ENCODE measurements at places on chromosomes 6 and 20. TPM values are rescaled to one million over a fixed set of nuclear protein-coding genes. Genes with fewer than 3 reads are reported as not detected.

- H3K4me1 ChIP-seq: peaks cover 3% of the 10 kb centered on the region
- H3K4me3 ChIP-seq: no peak overlapping the region
- no peak for DNase-seq
- H3K27ac ChIP-seq: no peak overlapping the region
- H3K36me3 ChIP-seq: peaks cover 8% of the 10 kb centered on the region
These were observed 187.7 kb downstream of the AIG1 start for GRCh38 chr6:143248359-143248758.

DNA sequence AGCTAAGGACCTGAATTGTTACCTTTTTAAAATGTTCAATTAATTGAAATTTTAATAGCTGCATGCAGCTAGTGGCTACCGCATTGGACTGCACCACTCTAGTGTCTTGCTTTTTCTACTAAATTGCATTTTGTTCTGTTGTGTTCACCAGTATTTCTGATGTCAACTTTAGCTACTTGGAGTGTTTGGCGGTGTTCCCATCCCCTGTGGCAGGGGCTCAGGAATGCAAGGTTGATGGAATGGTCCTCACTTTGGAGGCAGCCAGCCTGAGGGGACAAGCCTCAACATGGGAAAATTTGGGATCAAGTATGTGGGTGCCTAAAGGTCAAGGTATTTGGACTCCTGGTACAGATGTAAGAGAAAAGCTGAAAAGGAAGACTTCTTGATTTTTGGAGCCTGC lies 230.1 kb upstream of the PRND start:
- no peaks in the 10 kb centered on the region for H3K27me3 ChIP-seq
- H3K4me3 ChIP-seq: no peak overlapping the region
- no peaks in the 10 kb centered on the region for H3K36me3 ChIP-seq
- H3K4me1 ChIP-seq: no peaks in the 10 kb centered on the region
- no peak for DNase-seq

DNA sequence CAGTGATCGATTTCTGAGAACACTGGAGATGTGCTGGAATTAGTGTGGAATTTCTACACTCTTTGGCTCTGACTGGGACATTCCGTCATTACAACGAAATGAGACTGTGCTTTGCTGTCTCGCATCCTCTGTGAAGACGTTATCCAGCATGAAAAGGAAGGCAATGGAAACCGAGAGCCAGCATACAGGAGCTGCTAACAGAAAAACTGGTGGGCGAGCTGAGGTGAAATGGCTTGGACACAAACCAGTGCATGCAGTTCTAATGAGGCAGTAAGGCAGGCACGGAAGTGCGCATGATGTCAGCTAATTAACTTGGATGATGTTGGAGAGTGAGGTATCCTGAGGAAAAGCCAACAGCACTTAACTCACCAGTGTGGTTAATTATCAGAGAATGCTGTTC lies 202.8 kb upstream of the AGPAT4 start:
- no peak overlapping the region for H3K4me3 ChIP-seq
- DNase-seq: no peak
- H3K27ac ChIP-seq: peak overlapping the region; percentile 69
- no peaks in the 10 kb centered on the region for H3K27me3 ChIP-seq

GRCh38 chr6:26556263-26557070 lies 18.3 kb downstream of the HMGN4 start:
- H3K4me3 ChIP-seq: no peak overlapping the region
- peak; percentile 57 for DNase-seq
- H3K36me3 ChIP-seq: peaks cover 6% of the 10 kb centered on the region

DNA sequence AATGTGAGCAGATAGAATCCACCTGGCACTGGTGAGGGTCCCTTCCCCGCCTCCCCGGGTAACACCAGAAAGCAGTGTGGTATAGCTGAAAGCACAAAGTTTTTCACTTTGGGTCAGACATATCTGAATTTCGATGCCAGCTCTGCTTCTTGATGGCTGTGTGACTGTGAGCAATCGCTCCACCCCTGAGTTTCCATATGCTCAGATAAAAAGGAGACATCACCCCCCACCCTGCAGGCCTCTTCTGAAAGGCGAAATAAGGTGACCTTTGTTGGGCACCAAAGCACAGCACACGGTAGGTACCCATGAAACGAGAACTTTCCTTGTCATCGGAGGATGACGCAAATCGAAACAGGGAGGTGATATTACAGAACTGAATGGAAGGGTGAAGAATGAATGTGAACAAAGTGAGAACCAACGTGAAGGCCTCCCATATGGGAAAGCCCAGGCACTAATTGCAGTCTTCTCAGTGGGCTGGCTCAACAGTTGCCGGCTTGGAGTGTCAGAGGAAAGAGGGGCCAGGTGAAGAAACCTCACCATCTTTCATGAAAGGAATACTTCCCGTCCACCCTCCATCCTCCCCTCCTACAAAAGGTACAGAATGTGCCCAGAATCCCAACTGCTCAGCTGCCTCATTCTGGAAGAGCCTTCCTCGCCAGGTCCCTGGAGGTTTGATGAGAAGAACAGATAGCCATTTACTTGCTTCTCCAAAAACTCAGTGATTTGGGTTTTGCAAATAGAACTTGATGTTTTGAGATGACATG lies 61.8 kb downstream of the NFATC2 start:
- no peak overlapping the region for H3K4me3 ChIP-seq
- H3K27me3 ChIP-seq: no peaks in the 10 kb centered on the region
- H3K36me3 ChIP-seq: no peaks in the 10 kb centered on the region

DNA sequence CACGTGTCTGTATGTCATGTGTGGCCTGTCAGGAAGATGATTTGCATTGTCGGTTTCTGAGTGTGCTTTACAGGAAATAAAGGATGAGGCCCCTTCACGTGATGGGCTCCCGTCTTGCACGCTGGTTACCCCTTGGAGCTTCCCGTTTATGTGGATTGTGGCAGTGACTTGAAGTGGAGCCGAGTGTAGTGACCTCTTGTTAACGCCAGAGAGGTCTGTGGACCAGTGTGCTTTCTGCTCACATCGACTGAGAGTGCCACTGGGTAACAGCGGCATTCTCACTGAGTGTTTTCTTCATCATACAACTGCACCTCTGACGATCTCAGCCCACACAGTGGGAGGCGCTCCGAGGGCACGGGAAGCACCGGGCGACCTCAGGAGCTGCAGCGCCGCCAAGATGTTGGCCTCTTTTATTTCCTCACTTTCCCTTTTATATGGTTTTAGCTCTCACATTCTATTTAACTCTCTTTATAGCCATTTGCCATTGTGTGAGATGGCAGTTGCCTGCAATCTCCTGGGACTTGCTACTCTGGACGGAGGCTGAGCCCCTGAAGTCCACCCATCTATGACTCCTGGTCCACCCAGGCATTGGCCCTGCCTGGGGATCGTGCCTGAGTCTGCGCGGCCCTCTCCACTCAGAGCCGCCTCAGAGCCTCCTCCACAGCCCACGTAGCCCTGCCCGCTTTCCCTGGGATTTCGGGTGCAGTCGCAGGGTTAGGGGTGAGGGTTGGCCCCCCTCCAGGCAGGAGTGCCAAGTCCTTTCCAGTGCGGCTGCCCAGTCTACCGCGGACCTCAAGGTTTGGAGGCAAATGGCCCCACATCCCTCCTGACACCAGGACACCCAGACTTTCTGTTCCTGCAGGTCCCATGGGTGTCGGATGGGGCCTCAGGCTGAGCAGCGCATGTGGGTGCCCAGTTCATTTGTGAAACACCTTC lies 238.9 kb downstream of the ERMARD start:
- H3K27ac ChIP-seq: no peak overlapping the region
- peaks cover 9% of the 10 kb centered on the region for H3K4me1 ChIP-seq
- no peak for DNase-seq
- H3K36me3 ChIP-seq: no peaks in the 10 kb centered on the region

DNA sequence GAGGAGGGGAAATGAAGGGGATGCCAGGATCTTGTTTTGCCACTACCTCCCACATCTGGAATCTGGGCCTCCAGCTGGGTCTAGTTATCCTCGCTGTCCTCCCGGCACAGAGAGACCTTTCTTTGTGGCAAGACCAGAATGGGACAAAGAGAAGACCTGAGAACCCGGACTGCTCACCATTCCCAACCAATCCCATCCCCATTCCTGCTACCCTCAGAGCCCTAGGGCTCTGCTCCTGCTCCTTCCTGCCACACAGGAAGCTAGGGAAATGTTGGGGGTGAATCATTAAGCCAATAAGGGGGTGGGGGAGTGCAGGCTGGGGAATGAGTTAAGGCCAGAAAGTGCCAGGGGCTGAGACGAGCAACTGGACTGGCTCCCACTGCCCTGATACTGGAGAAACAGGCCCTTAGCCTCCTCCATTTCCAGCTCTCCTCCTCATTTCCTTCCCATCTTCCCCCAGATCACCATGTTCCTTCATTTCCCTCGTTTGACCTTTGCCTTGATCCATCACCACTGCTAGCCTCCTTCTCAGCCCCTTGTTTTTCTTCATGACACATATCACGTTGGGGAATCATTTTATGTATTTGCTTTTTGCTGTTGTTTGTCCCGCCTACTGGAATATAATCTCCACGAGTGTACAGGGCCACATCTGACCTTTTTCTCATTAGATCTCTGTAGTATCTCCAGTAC lies 4.6 kb upstream of the IER3 start:
- H3K36me3 ChIP-seq: no peaks in the 10 kb centered on the region
- H3K27me3 ChIP-seq: peaks cover 5% of the 10 kb centered on the region

- H3K36me3 ChIP-seq: no peaks in the 10 kb centered on the region
- no peaks in the 10 kb centered on the region for H3K27me3 ChIP-seq
- no peak overlapping the region for H3K27ac ChIP-seq
- DNase-seq: no peak
These were observed 52.6 kb downstream of the SPTLC3 start for GRCh38 chr20:13061381-13061780.

GRCh38 chr6:14499309-14499708 lies 381.7 kb downstream of the CD83 start:
- H3K27me3 ChIP-seq: no peaks in the 10 kb centered on the region
- peaks cover 37% of the 10 kb centered on the region for H3K4me1 ChIP-seq
- no peak overlapping the region for H3K27ac ChIP-seq
- peaks cover 5% of the 10 kb centered on the region for H3K36me3 ChIP-seq

- peak overlapping the region; percentile 37 for H3K27ac ChIP-seq
- H3K4me1 ChIP-seq: peaks cover 12% of the 10 kb centered on the region
- peak; percentile 3 for DNase-seq
- no peak overlapping the region for H3K4me3 ChIP-seq
These were observed 89.4 kb downstream of the RTN4IP1 start for GRCh38 chr6:106539936-106540335.

DNA sequence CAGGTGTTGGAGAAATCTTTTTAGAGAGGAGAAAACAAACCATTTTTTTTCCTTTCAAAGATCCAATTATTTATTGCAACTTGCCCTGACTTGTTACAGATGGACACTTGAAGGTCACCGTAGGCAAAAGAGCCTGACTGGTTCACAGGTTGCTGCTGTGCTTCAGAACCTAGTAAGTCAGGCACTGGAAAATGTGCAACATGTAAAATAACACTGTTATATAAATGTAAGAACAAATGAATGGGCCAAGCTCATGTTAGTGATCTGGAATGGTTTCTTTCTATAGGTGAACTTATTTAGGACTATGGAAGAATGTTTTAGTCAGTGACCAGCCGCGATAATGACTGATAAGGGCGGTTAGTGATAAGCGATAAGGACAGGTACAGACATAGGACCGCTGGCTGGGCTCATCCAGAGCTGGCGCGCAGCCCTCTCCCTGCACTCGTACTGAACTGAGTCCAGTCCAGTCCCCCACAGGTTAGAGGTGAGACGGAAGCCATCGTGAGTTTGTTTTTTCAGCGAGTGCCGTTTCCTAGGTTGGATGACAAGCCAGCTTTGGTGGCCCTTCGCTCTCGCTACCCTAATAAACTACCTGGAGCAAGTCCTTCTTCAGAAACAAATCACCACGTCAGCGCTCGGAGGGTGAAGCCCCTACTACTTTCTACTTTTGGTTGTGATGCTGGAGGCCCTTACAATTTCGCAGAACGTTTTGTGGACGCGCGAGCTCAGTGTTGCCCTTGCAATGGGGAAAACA lies 94.4 kb upstream of the PRDM1 start:
- peaks cover 99% of the 10 kb centered on the region for H3K27me3 ChIP-seq
- peak overlapping the region; percentile 75 for H3K4me3 ChIP-seq
- DNase-seq: no peak
- H3K4me1 ChIP-seq: peaks cover 27% of the 10 kb centered on the region
- no peak overlapping the region for H3K27ac ChIP-seq
- H3K36me3 ChIP-seq: no peaks in the 10 kb centered on the region

- no peak overlapping the region for H3K27ac ChIP-seq
- peaks cover 3% of the 10 kb centered on the region for H3K36me3 ChIP-seq
- peaks cover 18% of the 10 kb centered on the region for H3K4me1 ChIP-seq
These were observed 352.4 kb downstream of the QKI start for GRCh38 chr6:163766936-163767335.

DNA sequence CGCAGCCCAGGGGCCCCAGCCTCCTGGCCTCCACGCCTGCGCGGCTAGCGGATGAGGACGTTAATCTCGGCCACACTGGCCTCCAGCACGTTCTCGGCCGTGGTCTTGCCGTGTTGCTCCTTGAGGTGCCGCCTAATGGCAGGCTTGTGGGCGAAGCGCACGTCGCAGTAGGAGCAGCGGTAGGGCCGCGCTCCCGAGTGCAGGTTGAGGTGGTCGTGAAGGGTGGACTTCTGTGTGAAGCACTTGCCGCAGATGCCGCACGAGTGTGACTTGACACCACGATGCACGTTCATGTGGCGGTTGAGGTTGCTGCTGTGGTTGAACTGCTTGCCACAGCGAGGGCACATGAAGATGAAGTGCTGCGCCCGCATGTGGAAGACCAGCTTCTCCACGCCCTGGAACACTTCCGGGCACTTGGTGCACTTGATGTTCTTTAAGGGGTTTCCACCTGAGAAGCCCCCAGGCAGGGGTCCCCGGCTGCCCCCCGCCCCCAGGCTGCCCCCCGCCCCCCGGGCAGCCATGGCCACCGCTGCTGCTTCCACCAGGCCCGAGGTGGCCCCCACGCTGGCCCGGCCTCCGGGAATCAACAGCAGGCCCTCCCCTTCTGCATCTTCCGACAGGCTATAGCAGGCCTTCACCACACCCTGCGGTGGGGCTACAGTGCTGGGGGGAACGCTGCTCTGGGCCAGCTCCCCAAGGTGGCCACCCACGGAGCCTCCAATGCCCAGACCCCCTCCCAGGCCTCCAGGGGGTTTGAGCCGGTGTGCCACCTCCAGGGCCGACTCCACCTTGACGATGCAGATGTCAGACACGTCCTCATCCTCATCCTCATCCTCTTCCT lies 1.8 kb downstream of the ZBTB12 start:
- H3K4me3 ChIP-seq: peak overlapping the region; percentile 95
- no peak overlapping the region for H3K27ac ChIP-seq
- peaks cover 6% of the 10 kb centered on the region for H3K27me3 ChIP-seq

The CRISP3 gene
- not detected for total RNA-seq

The DDO gene
- not detected for total RNA-seq

The RPL7L1 gene
- 103 TPM for total RNA-seq

The SERPINB1 gene
- total RNA-seq: 8.2 TPM

The C6orf132 gene
- 0.14 TPM for total RNA-seq

The B3GAT2 gene
- 1.2 TPM for total RNA-seq

The BLOC1S5 gene
- total RNA-seq: 21.9 TPM

The SLC35F1 gene
- total RNA-seq: 41.4 TPM

The NKX2-4 gene
- not detected for total RNA-seq

Data from neural crest cell (in vitro differentiated cells).